ENCODE measurements at places on chromosomes 1 and 21. TPM values are rescaled to one million over a fixed set of nuclear protein-coding genes. Genes with fewer than 3 reads are reported as not detected.

The MYBPH gene
- total RNA-seq = not detected

The PRELP gene
- total RNA-seq = 1.1 TPM

The CHI3L1 gene
- total RNA-seq = 5.4 TPM

The E2F2 gene
- total RNA-seq = under 0.01 TPM

The KPRP gene
- total RNA-seq = not detected

The USP21 gene
- total RNA-seq = 7.3 TPM

The MTX1 gene
- 57.3 TPM for total RNA-seq

The SPATC1L gene
- total RNA-seq = 2.8 TPM

The SPRR2F gene
- total RNA-seq = not detected

The S100A7 gene
- not detected for total RNA-seq

The DNAJC28 gene
- total RNA-seq = 1.7 TPM

The TDRKH gene
- 2.0 TPM for total RNA-seq

The ARHGEF10L gene
- 20.1 TPM for total RNA-seq

The HSD11B1 gene
- 6.8 TPM for total RNA-seq

The DENND2D gene
- 10.7 TPM for total RNA-seq

The FABP3 gene
- 2.7 TPM for total RNA-seq

The CCDC181 gene
- total RNA-seq = 1.7 TPM

The ADORA3 gene
- total RNA-seq = not detected

The TBX19 gene
- 1.1 TPM for total RNA-seq

The SLC16A4 gene
- total RNA-seq = 42.0 TPM

The PDZK1 gene
- 0.38 TPM for total RNA-seq

The ZBTB21 gene
- total RNA-seq = 9.0 TPM

The CHD1L gene
- total RNA-seq = 66.5 TPM

The SLC35D1 gene
- 15.5 TPM for total RNA-seq

The LGR6 gene
- not detected for total RNA-seq

The GNG4 gene
- under 0.01 TPM for total RNA-seq

The CELA2B gene
- total RNA-seq = not detected
